Stimulated activated CD4-positive, alpha-beta T cell treated with anti-CD3 and anti-CD28 coated beads, Interleukin-1b, Interleukin-23, amount 100 ng/mL, for 24 hours (primary cell): ENCODE measurements at places on chromosomes 16 and 17.

GRCh38 chr16:83366228-83366627 lies 441.6 kb upstream of the HSBP1 start:
- DNase-seq = no peak

DNA sequence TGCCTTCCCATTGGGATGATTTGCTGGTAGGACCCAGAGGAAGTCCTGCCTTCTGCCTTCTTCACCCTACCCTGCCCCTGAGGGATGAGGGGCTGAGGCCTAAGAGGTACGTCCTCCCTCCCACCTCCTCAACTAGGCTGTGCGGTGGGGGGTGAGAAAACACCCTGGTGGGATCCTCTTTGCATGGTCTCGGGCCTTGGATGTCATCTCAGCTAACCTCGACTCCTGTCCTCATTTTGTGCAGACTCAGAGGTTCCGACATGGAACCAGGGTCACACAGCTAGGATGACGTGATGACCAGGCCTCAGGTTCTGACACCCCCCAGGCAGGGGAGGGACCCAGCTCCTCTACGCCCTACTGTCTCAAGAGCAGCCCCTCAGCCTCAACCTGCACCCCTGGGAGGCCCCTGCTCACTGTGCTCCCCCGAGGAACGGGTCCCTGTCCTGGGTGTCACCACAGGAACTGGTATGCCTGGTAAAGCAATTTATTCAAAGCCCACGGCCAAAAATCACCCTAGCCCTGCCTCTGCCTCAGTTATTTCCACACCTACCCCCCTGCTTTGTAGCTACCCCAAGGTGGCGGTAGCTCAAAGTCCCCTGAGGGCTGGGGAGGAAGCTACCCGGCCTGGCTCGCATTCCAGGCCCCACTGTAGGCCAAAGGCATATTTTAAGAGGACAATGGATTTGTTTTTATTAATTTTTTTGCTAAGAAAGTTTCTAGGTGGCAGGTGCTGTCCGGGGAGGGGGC lies 17.5 kb downstream of the UNC13D start:
- no peak for DNase-seq

DNA sequence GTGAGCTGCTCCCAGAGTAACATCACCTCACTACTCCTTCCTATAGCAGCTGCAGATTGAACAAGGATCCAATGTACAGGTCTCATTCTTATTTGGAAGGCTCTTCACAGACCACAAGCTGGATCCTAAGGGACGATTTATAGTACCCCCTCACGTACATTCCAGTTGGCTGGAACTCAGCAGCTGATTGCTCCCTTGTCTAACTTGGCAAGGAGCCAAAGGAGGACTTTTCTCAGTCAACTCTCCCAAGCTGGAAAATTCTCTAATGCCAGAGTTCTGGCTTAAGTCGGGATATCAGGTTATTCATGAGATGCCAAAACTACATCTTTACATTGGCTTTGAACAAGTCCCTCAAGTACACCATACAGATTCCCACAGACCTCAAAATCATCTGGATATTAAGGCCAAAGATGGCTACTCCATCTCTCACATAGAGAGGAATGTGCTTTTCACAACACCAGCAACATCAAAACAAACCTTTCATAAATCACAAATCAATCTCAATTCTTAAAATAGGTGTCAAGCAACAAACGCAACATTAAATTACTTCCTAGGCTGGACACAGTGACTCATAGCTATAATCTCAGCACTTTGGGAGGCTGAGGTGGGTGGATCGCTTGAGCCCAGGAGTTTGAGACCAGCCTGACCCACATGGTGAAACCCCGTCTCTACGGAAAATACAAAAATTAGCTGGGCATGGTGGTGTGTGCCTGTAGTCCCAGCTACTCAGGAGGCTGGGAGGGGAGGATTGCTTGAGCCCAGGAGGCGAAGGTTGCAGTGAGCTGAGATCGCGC lies 39.3 kb downstream of the SMG6 start:
- no peak for DNase-seq

DNA sequence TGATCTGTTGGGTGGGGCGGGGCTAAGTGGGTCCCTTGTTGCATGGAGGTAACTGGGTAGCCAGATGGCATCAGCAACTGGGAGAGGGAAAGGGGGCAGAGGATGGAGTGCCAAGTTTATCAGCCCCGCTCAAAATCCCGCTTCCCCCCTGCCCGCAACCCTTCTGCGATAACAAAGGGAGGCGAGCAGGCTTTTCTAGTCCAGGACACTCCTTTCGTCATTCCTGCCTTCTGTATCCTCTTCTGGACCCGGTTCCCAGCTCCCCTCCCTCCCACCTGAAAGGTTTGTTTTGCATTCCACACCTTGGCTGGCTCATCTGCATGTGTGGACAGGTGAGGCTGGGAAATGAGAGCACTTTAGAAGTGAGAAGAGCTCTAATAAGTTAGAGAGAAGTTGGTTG lies 53.3 kb downstream of the HLF start:
- DNase-seq = no peak

DNA sequence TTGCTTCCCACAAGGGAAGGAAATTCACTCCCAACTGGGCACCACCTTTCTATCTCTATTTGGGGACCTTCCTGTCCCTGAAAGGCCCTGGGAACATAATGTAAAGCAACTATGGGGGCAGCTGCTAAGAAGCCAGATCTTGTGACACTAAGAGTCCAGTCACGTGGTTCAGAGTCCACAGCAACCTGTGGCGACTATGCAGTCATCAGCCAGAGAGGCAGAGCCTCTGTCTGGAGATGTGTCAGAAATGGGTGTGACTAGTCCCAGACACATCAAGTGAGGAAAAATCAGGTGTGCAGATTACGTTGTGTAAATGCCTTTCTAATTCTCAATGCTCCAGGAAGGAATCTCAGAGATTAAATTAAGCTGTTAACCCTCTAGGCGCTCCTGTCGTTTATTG lies 26.6 kb upstream of the SKAP1 start:
- DNase-seq = no peak

GRCh38 chr16:52068447-52069074 lies 478.4 kb downstream of the TOX3 start:
- no peak for DNase-seq

DNA sequence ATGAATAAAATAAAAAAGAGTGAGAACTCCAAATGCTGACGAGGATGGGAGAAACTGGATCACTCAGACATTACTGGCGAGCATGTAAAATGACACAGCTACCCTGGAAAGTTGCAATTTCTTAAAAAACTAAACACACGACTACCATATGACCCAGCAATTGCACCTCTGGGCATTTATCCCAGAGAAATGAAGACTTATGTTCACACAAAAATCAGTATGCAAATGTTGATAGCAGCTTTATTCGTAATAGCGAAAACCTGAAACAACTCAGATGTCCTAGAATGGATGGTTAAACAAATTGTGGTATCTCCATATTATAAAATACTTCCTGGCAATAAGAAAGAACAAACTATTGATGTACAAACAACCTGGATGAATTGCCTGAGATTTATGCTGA lies 357.2 kb upstream of the ASIC2 start:
- no peak for DNase-seq

DNA sequence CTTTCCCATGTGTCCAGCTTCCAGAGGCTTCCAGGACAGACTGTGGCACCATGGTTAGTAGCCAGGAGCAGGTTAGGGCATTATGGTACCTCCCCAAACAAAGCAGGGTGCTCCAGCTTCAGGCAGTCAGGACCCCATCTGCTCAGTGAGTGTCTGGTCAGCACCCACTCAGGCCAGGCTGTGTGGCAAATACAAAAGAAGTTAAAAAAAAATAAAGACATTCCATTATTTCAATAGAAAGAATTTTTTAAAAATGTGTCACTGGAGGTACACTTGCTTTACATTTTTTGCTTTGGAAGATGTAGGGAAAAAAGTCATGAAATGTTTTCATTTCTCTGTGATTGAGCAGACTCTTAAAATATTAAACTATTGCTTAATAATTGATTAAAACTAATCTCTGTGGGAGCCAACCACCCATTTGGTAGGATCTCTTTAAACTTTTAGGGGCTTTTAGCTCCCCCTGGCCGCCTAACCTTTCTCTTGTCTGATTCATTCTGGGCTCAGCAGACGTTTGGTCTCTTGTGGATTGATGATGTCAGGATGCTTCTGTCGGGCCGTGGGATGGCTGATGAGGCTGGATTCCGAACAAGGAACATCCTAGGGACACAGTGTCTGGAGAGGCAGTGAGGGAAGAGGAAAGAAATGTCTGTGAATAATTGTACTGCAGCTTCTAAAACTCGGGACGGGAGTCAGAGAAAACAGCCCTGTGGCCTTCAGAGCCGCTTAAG lies 28.4 kb upstream of the NPTX1 start:
- DNase-seq = no peak

GRCh38 chr17:72296456-72296855 lies 175.6 kb downstream of the SOX9 start:
- no peak for DNase-seq

DNA sequence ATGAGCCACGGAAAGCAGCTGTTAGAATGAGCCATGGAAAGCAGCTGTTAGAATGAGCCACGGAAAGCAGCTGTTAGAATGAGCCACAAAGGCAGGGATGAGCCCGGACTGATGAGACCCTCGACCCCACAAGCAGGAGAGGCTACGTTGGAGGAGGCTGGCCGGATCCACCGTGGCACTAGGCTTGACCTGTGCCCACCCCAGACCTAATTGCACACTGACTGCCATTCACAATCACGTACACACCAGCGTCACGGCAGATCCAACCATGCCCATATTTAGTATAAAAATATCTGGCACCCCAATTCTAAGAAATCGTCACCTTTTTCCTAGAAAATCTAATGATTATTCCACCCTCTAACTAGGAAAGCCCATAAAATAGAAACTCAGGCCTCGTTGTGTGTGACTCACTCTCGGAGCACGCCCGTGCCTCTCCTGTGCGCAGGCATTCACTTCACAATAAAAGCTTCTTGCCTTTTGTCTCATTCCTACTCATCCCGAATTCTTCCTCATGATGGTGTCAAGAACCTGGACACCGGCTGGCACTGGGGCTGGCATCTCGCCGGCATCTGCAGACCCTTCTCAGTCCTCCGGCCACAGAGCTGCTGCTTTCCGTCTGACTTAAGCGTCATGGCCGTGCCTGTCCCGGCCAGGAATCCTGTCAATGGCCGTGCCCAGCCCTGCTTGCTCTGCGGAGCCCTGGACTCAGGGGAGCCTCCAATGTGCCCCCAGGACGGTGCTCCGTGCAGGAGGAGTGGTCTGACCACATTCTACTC lies 5.5 kb upstream of the SECTM1 start:
- no peak for DNase-seq

GRCh38 chr17:45910667-45911066 lies 16.3 kb downstream of the MAPT start:
- no peak for DNase-seq

DNA sequence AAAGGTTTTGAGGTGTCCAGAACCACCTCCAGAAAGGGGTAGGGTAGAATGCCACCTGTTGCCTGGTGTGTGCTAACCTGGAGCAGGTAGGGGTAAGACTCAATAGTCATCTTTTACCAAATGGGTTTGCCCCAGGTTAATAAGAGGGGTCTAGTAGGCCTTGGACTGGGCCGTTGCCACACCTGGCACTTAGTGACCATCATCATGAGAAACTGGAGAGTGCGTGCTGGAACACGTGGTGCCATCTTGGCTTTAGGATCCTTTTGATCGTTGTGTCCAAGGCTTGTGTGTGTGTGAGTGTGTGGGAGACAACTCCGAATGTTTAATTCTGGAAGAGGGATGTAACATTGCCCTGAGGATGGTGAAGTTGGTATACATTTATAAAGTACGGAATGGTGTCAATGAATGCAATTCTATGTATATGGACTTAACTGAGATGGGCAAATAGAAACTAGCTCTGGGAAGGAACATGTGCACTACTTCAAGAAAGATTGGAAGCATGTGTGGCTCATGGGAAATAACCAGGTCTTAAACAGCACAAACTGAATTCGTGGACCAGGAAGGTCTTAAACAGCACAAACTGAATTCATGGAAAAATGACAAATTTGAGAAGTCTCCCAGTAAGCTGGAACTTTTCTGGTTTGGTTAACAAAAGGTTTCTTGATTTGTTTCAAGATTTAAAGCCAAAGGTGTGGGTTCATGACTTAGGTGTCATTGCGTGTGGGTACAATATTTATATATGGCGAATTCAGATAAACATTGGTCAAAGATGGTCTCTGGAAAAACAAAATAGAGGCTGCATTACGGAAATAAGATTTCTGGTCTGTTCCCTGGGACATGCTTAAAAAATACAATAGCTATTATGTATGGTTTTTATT lies 7.2 kb downstream of the FUS start:
- no peak for DNase-seq

DNA sequence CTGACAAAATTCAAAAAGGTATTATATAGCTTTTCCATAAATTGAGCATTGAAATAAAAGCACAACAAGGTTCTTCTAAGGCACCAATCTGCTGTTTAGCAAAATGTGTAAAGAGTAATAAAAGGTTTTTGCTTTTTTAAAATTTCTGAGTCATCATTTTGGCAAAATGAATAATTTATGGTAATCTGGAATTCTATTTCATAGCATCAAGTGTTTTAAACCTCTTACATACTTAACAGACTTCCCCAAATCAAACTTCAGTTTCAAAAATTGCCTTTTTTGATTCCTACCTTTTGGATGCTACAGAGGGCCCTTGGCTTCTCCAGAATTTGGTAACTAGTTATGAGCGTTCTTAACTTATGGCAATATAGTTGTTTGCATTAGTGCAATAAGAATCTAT lies 154.0 kb upstream of the ELAC2 start:
- no peak for DNase-seq

DNA sequence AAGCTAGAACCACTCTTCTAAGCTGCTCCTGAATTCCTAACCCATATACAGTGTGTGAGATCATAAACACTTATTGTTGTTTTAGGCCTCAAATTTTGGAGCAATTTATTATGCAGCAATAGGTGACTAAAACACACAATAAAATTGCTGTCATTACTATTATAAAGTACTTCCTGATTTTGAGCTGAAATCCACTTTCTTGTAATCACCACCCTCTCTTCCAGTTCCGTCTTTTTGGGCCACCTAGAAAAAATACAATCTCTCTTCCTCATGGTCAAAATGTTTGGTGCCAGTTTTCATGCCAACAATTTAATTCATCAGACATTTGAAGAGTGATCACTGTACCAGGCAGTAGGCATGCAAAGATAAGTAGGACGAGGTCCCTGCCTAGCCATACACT lies 43.3 kb upstream of the NF1 start:
- no peak for DNase-seq

GRCh38 chr16:81748476-81749198 lies 30.5 kb upstream of the PLCG2 start:
- DNase-seq = no peak

GRCh38 chr16:14182999-14183398 lies 111.9 kb downstream of the MRTFB start:
- no peak for DNase-seq

- DNase-seq = no peak
Observed at GRCh38 chr17:16942141-16943031, 29.5 kb downstream of the TNFRSF13B start.

GRCh38 chr17:40556884-40557414 lies 8.3 kb downstream of the CCR7 start:
- DNase-seq = no peak

GRCh38 chr17:40004712-40005111 lies 10.5 kb upstream of the CSF3 start:
- DNase-seq = no peak

GRCh38 chr17:44955674-44956425 lies 8.3 kb upstream of the KIF18B start:
- no peak for DNase-seq
